ENCODE measurements at places on chromosomes 4 and X.

GRCh38 chr4:10006601-10007435, 14.5 kb downstream of the SLC2A9 start:
- DNase-seq: no peak

DNA sequence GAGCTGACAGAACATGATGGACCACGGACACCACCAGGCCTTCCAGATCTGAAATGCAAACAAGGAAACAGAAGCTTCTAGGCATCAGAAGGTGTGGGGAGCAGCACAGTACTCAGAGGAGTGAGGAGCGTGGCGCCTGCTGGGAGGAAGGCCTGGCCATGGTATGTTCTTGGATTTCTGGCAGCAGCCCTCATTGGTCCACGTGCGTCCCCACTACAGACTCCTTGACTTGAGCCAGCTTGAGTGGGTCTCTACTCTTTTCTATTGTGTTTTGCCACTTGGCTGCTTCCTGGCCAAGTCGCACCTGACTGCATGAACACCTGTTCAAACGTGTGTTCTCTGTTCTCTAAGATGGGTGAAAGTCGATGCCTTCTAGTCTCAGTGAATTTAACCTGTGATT, 18.0 kb downstream of the ZNF275 start:
- DNase-seq: no peak

GRCh38 chr4:143514497-143514896, 995 bp downstream of the SMARCA5 start:
- peak; percentile 49 for DNase-seq

- no peak for DNase-seq
Measured at GRCh38 chr4:124199755-124200154, 512.8 kb downstream of the ANKRD50 start.

- no peak for DNase-seq
Measured at GRCh38 chr4:129602447-129602846, 506.5 kb downstream of the C4orf33 start.

All from renal cortex interstitium (tissue), 15 donors.